ENCODE measurements at places on chromosomes 5 and 9.

DNA sequence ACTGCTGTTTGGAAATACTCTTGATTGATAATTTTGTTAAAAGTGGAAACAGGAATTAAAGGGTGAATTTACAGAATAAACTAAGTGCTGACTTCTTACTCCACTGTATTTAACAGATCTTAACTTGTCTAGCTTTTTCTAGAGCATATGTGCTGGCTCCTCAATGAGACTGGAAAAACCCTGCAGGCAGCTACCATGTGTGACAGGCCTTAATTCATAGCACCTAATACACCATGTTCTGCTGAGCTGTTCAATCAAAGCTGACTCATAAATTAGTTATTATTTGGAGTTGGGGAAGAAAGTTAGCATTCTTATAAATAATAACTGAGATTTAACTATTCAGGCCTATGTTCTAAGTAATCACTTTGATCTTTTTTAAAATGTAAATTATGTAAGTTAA, 29.4 kb downstream of the CTNNAL1 start:
- peak; percentile 54 for DNase-seq

DNA sequence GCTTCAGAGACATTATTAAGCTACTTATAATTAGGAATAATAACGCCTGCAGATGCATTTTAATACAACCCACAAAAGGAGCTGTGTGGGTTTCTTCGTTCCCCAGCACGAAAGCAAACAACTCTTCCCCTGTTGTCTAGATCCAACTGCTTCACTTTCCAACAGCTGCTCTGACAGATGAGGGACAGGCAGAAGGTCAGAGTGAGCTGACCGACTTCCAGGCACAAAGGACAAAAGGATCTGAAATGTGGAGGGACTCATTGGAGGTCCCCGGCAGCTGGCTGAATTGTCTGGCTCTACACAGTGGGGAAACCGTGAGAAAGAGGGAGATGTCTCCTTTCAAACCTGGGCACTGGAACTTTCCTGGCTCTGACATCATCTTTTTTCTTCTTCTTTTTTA, 79.1 kb upstream of the ALDH1B1 start:
- DNase-seq: no peak

DNA sequence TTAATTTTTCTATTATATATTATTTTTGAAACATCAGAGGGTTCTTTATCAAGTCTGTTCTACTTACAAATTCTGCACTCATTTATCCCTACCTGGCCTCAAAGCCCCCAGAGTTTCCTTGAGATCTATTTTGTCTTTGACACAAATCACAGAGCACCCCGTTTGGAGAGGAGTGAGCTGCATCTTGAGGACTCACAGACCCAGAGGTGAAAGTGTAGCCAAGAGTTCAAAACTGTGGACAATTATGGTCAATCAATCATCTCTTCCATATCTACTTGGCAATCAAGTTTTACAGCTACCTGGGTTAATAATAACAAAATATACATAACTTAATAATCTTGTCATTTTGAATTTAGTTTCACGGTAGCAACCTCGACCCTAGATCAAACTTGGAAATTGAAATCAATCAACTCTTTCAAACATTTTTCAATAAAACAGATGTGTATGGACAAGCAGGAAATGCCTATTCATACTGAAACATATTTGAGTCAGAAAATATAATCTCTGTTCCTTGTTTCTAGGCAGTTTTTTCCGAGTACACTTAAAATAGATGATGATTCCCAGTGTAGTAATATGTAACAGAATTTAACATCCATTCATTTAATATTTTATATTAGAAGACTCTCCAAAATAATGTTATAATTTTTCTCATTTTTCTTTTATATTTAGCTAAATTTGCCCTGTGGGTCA, 13.7 kb upstream of the SYK start:
- DNase-seq: no peak

DNA sequence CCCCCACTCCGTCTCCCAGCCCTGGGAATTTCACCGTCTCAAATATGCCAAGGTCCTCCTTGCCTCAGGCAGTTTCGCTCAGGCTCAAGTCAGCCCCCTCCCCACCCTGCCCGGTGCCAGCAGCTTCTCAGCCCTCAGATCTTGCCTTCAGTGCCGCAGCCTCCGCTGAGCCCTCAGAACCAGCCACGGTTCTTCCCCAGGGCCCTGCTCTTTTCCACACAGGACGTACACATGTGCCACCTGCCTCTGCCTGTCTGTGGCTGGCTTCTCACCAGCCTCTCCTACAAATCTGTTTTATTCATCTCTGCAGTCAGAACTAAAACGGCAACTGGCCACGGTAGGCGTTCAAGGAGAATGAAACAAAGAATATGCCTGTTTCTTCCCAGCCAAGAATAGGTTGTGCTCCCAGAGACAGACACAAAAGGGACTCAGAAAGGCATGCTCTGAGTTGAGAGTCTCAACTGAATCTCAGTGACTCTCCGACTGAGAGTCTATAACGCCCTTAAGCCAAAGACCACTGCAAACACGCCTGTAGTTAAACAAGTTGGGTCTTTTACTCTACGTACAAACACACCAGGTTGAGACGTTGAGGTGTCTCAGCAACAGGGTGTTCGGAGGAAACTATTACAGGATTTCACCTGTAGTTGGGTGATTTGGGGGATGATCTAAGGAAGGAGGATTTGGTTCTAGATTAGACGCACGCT, 10.6 kb upstream of the GRIN1 start:
- DNase-seq: no peak

- DNase-seq: no peak
These were observed 26.2 kb upstream of the LAMC3 start for GRCh38 chr9:130982636-130983358.

DNA sequence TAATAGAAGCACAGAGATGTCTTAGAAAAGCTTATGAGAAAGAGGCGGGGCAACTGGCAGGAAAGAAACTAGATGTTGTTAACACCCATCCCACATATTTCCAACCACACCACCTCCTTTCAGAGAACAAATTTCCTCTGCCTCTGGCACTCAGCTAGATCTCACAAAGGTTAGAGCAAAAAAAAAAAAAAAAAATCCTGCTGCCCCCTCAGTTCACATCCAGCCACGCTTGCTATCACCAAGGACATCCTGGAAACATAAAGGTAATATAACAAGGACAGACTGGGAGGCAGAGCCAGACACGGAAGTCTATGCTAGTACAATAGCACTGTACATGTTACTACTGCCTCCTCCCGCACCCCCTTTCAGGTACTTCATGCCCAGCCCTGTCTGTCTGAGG, 238.0 kb upstream of the PTGER4 start:
- DNase-seq: no peak

DNA sequence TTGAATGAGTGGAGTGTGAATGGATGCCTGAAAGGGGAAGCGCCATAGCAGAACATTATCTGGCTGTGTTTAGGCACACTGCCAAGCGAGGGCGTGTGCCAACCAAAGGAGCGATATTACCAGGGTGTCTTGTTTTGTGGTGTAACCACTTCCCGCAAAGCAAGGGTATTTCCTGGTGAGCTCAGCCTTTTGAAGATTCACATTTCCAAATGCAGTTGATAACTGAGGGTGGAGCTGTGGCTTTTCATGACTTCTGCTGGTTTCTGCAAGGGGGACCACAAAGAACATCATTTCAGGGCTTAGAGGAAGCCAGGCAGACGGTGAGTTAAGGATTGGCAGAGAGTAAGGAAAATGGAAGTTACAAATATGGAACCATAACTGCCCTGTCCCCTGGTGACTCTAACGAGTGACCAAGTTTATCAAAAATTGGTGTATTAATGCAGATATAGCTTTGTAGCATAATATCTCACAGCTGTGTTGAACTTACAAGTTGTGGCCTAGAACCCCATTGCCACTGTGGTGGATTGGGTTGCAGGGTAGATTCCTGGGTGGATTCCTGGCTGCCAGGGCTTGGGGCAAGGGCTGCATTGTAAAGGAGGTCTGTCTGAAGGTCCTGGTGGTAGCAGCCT, 71.4 kb downstream of the RALGPS1 start:
- DNase-seq: peak; percentile 97

DNA sequence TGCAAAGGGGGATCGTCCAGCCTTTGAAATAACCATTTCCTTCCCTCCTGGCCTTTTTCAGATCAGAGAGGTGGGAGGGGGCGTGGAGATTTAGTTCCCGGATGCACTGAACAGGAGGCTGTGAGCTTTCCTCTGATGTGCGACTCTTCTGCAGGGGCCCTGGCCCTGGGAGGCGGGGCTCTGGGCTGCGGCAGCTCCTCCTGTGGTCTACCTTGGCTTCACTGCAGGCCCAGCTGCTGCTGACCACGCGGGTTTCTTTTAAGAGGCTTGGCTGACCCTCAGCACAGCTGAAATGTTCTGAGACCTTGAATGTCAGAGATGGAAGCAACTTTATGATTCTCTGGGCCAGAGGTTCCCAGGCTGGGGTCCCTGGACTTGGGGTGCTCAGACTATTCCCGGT, 27.0 kb upstream of the COL15A1 start:
- DNase-seq: no peak

DNA sequence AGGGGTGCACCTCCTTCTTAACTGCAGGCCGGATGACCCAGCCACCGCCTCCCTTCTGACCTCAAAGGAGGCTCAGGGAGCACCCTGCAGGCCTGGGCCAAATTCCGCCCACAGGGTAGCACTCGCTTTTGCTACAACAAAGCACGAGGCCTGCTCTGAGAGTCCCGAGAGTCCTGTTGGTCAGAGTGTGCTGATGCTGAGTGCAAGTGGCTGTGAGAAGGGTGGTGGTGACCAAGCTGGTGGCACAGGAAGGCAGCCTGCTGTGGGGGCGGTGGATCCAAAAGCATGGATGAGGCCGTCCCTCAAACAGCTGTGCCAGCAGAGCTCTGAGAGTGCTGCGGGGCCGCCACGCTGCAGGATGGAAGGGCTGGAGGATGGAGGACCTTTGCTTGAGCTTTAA, 101.8 kb downstream of the AK8 start:
- no peak for DNase-seq

All from bronchial epithelial cell (primary cell).